ENCODE measurements at places on chromosomes 7 and 10.
A peak's percentile ranks its signal among the peaks of the same experiment; 100 is the strongest.

GRCh38 chr7:143455491-143455890, 12.2 kb downstream of the TAS2R60 start:
- no peak for DNase-seq

DNA sequence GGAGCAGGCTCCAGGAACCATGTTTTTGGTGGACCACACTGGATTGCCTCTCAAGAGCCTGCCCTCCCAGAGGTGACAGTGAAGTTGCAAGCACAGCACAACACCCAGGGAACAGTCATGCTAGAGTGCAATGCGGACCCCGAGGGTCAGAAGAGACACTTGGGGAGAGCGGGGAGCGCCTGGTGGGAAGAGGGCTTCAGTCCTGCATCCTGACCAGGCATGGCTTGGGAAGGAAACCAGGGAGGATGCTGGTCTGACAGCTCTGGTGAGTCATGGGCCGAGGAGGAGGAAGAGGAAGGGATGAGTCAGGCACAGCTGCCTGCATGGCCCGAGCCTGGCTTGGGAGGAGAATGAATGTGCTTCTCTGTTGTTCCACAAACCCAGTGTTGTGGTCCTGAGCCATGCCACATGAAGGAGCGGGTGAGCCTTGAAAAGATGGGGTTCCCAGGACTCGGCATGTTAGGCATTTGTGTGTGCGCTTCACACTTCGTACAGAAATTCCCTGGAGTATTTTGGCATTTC, 29.5 kb upstream of the ANKRD2 start:
- DNase-seq, result no peak

DNA sequence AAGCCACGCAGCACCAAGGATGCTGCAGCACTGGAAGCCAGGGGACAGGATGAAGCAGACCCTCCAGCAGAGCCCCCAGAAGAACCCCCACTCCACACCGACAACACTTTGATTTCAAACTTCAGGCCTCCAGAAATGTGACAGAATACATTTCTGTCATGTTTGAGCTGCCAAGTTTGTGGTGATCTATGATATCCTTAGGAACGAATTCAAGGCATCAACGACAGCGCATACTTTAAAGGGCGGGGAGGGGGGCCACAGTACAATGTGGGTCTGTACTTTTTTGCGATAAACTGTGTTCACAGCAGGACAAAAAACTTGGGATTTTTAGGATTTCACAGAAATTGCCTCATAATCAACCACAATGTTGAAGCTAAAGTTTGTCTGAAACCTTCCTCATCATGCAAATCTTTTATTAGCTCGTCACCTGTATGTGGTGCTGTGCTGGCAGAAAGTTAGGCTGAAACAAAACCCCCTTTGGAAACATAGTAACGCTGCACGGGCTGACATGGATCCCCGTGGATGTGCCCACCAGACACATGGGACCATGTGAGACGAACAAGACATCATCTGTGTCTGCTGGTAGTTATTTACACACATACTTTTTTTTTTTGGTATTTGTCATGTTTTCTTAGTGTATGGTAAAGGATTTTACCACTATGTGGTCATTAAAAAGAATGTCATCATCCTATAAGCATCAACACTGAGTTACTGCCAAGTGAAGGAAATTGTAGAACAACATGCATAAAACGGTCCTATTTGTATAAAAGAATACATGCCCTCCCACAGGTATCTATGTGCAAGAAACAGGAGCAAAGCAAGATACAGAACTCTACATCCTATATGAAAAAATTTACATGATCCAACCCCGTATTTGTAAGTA, 113.3 kb upstream of the AFAP1L2 start:
- no peak for DNase-seq

DNA sequence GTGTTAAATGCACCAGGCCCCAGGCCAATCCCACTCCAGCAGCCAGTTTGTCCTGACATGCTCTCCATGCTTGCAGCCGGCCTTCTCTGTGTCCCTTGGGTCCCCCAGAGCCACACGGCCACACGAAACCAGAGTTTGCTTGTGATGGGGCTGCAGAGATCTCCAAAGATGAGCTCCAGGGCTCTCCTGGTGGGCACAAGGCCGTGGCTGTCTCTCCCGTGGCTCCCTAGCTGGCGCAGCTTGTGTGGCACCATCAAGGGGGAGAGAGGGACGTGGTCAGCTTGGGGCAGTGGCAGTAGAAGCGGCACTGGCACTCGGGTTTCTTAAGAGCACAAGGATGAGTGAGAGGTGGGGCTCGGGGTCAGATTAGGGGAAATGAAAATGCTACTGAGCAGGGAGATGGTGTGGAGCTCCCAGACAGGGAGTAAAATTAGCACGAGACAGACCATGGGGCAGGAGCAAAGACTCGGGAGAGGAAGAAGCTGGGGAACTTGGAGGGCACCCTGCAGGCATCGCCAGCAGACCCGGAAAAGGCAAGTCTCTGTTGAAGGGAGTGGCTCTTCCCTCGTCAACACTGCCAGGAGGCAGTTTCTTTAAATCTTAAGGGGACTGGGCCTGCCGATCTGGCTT, 572.5 kb upstream of the FOXK1 start:
- DNase-seq, result no peak

DNA sequence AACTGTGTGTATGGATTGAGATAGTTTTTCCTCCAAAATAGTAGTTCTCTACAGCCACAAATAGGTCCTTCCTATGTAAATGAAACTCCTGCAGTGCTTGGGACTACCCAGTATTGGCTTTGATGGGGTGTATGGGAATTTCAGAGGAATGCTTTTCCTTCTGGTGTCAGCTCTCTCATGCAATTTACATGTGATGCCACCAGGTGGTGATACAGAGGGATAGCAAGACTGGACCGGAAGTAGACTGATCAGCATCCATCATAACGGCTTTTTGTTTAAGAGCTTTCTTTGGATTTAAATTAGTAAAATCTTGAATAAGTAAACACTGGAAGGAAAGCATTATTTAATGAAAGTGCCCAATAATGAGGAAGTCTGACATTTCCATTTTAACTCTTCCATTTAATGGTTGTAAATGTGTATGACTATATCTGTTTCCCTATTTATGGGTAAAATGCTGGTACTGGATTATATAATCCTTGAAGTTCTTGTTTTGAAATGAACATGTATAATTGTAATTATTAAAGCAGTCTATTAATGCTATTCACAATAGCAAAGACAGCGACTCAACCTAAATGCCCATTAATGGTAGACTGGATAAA, 22.7 kb downstream of the DYNC1I1 start:
- no peak for DNase-seq

DNA sequence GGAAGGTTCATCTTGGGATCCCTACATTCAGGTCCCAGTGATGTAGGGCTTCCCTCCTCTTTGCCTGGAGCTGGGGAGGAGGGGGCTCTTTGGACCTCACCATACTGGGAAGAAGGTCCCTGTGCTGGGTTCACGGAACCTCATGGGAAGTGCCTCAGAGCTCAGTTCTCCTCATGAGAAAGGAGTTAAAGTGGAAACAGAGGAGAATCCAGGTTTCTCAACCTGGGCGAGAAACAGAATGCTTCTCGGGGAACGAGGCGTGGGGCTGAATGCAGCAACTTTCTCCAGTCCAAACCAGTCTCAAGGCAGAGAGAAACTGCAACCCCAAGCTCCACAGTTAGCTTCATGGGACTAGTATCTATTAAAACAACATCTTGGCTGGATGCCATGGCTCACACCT, 382.7 kb upstream of the FOXK1 start:
- no peak for DNase-seq

GRCh38 chr7:156941393-156942182, 7.9 kb upstream of the NOM1 start:
- DNase-seq, result no peak

DNA sequence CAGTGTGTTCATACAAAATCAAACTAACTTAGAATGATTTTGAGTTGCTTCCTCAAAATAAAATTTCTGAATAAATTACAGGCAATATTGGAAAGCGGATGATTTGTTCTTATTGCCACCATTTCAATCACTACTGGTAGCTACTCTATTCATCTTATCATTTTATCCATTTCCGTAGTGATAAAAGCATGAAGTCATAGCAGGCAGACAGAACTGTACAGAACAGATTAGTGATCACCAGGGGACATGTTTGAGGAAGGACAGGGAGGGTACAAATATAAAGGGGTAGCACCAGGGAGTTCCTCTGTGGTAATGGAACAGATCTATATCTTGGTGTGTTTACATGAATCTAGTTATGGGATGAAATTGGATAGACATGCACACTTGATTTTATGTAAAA, 138.5 kb downstream of the WNT2 start:
- DNase-seq, result no peak

- DNase-seq, result no peak
These were observed 1.8 kb downstream of the PDAP1 start for GRCh38 chr7:99406557-99406956.

- DNase-seq, result no peak
These were observed 9.4 kb downstream of the MALRD1 start for GRCh38 chr10:19058046-19058445.

GRCh38 chr10:54094321-54094720, 706.7 kb downstream of the PCDH15 start:
- no peak for DNase-seq

- DNase-seq, result no peak
These were observed 220.0 kb downstream of the KIF20B start for GRCh38 chr10:89921403-89921802.

DNA sequence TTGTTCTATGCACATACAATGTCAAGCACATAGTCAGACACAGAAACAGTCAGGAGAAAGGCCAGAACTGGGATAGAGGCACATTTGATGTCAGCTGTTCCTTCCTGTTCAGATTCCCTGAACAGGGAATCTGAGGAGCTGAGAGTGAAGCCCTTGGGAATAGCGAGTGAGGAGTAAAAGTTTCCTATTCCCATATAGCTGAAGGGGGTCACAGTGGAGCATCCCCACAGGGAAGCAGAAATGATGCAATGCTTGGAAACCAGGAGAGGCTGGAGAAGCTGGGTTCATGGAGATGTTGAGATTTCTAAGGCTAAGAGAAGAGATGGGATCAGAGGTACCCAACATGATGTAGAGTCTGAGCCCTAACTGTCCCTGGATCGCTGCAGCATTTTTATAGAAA, 11.3 kb upstream of the PRXL2A start:
- no peak for DNase-seq

- DNase-seq, result no peak
These were observed 78.5 kb upstream of the IGFBP3 start for GRCh38 chr7:45999541-45999940.

- DNase-seq, result no peak
These were observed 38.9 kb downstream of the TCF7L2 start for GRCh38 chr10:112988839-112989406.

- no peak for DNase-seq
These were observed 78.1 kb downstream of the PRKCQ start for GRCh38 chr10:6501931-6502330.

DNA sequence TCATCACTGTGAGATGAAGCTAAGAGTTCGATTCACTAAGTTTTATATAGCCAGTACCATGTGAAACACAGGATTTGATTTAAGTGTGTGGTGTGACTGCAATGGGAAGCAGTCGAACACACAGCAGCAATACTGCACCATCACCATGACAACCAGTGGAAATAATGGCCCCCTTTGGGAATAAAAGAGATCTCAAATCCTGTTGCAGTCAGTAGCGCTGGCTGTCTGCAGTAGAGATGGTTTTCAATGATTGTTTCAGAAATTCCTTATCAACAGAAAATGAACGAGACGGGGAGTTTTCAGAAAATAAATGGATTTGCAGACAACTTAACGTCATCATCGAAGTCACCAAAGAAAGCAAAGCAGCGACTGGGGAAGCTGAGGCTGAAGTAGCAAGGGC, 91.0 kb downstream of the PTPRE start:
- DNase-seq, result no peak

DNA sequence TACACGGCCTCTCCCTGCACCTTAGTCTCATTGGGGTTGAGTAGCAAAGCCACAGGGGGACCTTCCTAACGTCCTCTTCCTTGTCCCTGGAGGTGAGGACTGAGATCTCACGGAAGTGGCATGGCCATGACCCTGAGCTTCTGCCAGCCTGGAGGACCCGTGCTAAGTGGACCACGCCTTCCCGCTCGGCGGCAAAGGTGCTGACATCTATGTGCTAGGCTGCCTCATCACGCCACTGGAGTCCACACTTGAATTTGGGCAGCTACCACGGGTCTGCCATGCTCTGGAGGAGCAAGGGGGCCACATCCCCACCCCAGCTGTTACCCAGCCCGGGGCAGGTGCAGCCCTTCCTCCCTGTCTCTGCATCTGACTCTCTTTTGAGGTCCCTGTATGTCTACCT, 15.3 kb downstream of the GHRHR start:
- DNase-seq, result no peak

GRCh38 chr7:16915405-16915804, 33.6 kb upstream of the AGR3 start:
- no peak for DNase-seq

GRCh38 chr10:130301021-130301892, 165.1 kb downstream of the GLRX3 start:
- DNase-seq, result peak; percentile 44

- no peak for DNase-seq
These were observed 201.2 kb downstream of the KCNMA1 start for GRCh38 chr10:77436257-77436975.

- no peak for DNase-seq
These were observed 101.4 kb upstream of the GLI3 start for GRCh38 chr7:42338231-42338915.

DNA sequence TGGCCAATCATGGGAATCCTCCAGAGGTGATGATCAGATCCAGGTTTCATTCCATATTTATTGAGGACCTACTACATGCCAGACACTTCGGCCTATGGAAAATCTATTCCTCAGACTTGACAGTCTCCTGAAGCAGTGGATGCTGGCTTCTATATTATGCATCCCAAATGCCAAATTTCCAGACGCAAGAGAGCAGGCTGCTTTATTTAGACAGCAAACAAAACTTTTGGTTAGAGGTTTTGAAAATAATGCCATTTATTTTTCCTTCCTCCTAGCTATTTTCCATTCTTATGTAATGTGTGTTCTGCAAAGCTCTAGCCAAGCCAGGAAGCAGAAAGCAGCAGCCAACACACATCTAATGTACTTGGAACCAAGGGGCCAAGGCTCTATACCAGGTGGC, 330.8 kb downstream of the GPAM start:
- no peak for DNase-seq

DNA sequence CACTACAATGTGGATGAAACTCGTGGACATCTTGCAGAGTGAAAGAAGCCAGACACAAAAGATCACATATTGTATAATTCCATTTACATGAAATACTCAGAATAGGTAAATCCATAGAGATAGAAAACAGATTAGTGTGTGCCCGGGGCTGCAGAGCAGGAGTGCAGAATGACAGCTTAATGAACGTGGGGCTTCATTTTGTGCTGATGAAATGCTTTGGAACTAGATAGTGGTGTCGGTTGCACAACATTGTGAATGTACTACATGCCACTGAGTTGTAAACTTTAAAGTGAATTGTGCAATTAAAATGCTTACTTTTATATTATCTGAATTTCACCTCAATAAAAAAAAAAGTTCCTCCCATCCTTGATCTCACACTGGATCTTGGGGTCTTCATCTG, 31.8 kb upstream of the CARD11 start:
- DNase-seq, result no peak

GRCh38 chr7:4281231-4281993, 400.7 kb upstream of the FOXK1 start:
- DNase-seq, result no peak

DNA sequence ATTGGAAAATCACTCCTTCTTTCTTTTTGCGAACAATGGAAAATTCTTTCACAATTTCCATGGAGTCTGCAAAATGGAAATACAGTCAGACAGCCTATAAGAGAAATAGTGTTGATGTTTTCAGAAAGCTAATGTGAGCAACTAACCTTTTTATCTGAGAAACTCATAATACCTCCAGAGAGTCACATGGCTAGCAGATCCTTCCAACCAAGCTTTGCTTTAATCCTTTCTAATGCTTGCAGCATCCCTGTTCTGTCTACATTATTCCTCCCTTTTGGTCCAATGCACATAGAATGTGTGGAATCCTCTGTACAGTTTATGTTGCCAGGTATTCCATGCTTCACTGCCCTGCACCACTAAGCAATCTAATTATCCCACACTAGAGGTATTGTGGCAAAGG, 717.5 kb upstream of the LRRN3 start:
- DNase-seq, result no peak
